ENCODE measurements at places on chromosomes 6 and 20.

DNA sequence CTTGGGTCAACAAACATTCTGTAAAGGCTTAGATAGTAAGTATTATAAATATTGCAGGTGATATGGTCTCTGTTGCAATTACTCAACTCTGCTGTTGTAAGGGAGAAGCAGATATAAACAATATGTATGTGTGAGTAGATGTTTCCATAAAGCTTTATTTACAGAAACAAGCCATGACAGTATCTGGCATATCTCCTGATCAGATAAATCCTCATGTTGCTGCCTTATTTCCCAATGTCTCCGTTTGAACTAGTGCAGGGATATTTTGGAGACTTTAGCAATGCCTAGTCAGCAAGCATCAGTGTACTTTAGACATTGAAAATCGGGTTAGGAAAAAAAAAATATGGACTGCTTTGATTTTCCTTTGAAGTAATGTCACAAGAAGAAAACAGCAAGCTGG lies 96.1 kb downstream of the LAMA2 start:
- DNase-seq = no peak

DNA sequence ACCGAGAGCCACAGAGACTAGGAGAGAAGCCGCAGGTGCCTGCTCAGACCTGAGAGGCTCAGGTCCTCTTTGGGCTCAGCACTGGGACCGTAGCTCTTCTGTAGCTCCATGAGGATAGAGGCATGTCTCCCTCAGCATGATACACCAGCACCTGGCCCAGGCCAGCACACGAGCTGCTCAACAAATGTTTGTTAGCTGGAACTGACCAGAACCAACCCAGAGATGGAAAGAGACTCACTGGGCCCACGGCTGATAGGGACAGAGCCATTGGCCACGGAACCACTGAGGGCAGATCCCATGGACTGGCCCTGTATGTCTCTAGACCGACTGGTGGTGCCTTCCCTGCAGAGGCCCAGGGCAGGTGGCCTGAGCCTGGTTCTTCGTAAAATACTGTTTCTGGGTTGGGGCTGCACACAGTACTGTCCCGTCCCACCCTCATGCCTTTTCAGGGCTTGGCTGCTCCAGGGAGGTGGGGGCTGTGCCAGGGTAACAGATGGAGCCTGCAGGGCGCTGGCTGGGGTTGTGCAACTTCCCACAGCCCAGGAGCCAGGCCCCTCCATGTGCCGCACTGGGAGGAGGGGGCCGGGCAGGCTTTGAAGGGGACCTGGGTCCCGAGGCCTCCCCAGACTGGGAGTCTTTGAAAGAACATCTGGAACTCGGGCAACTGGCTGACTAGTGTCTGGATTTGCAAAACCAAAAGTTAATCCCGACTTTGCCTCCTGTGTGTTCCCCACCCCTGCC lies 5.2 kb downstream of the C20orf204 start:
- DNase-seq = no peak

GRCh38 chr6:109103942-109104341 lies 8.6 kb downstream of the CEP57L1 start:
- DNase-seq = no peak

DNA sequence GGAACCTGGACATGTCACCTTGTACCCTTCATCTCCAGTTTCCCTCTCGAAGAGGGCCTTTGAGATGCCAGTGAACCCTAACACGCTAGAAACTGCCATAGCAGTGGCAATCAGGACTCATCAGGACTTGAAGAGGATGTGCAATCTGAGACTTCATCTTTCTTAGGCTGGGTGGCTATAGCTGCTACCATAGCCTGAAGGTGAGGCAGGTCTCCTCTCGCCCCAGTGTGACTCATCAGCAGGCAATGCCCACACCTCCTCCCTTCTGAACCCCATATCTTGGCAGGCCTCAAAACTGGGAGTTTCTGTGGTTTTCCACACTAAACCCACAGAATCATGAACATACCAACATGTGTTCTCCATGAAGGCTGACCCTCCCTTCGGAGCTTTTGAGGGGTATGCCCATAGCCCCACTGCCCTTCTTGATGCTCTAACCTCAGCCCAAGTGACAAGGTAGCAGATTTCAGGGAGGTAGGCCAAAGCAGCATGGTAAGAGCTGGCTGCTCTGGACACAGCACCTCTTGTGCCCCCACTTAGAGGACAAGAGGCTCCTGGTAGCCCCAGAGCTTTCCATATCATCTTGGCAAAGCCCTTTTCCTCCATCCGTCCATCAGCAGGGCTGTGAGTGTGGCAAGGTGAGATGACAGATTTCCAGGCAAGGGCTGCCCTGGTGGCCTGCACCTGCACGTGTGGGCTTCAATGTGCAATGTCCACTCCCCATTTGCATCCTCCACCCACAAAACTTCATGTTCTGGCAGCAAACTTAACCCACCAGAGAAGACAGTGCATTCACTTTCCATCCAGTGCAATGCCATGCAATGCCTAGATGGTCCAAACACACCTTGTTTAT lies 2.6 kb downstream of the BLCAP start:
- no peak for DNase-seq

DNA sequence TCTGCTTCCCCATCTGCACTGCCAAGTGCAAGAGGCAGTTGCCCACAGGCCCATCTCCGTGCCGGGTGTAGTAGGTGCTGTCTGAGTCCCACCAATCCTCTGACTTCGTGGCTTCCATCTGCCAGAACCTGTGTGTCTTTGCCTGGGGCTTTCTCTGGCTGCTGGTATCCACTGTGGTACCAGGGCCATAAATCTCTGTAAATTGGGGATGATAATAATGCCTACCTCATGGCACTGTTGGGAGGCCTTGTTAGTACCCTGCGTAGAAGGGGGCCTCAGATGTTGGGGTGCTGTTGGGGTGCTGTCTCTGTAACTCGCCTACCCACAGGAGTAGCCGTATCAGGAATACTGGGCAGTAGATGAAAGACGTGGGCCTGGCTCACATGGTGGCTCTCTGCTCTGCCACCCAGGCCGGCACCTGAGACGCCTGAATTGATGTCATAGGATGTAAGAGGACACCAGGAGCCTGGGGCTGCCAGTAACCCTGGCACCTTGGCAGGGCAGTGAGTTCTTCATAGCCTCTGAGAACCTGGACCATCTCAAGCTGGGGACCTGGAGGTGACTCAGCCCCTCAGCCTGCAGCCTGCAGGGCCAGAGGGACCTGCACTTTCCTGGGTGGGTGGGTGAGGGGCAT lies 94.1 kb upstream of the RNF24 start:
- DNase-seq = no peak

DNA sequence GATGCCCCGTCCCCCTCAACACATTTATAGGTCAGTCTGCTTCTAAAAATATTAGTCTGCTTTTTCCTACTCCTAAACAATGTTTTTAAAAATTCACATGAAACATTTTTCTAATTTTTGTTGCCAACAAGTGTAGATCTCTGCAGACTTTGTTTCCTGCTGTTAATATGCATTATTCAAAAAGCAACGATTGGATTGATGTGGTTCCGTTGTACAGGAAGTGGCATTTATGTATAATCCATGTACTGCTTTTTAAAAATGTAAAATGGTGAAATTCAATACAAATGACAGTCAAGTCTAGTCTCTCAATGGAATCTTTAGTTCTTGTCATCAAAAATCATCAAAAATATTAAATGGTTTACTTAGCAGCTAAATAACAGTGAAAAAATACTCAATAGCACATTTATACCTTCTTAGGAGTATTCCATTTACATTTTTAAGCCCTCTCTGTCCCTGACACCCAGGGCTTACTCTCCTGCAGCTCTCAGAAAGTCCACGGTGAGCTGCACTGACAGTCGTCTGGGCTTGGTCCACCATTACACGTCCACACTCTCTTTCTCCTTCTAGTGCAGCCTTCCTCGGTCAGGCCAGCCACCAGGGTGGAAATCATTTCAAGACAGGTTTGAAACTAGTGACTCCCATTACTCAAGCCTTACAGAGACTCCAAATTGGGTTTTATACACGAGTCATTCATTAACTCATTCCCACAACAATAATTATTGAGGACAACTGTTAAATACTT lies 211.5 kb downstream of the TMEM200A start:
- no peak for DNase-seq

DNA sequence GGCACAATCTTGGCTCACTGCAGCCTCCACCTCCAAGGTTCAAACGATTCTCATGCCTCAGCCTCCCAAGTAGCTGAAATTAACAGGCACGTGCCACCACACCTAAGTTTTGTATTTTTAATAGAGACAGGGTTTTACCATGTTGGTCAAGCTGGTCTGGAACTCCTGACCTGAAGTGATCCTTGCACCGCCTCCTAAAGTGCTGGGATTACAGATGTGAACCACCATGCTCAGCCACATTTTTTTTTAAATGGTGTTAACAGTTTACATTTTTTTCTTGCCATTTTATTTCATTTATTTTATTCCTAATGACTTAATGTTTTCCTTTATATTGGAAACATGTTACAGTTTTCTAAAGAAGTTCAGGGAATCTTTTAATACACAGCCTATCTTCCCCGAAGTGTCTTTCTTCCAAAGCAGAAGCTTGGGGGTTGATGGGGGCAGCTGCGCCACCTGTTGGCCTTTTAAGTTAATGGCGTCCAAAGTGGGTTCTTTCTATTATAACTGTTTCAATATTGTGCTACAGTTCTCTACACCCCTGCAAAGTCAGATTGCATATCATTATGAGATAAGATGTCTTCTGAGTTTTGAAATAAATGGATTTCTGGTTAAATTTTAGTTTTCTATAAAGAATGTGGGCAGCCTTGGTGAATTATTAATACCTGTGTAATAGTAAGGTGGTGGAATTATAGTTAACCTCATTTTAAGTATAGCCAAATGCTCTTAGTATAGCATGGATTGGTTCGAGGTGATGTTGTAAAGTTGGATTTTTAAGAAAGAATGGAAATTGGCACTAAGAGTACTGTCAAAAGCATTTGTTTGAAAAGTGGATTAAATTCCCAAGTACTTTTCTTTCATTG lies 42.0 kb upstream of the PLCG1 start:
- no peak for DNase-seq

DNA sequence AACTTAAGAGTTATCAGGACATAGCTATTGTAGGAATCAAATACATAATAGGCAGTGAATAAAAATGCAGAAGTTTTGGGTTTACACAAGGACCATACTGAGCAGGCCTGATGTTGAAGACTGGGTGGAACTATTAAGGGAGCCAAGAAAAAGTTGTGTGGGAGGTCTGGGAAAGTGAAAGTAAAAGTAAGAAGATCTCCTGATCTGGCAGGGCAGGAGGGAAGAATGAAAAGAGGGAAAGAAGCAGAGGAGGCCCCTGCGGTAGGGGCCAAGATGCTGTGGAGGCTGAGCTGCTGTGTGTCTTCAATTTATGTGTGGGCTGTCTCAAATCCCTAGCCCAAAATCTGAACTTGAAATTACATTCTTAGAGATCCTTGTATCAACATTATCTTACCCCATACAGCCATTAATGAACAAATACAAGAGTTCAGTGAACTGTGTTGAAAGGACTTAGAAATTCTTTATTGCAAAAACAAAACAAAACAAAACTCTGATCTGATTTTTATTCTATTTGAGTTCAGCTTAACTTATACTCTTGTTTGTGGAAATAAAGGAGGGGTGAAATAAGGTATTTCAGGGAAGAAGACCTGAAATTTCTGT lies 1183.8 kb downstream of the HACE1 start:
- DNase-seq = no peak

GRCh38 chr20:31691646-31692275 lies 30.9 kb downstream of the BCL2L1 start:
- no peak for DNase-seq

DNA sequence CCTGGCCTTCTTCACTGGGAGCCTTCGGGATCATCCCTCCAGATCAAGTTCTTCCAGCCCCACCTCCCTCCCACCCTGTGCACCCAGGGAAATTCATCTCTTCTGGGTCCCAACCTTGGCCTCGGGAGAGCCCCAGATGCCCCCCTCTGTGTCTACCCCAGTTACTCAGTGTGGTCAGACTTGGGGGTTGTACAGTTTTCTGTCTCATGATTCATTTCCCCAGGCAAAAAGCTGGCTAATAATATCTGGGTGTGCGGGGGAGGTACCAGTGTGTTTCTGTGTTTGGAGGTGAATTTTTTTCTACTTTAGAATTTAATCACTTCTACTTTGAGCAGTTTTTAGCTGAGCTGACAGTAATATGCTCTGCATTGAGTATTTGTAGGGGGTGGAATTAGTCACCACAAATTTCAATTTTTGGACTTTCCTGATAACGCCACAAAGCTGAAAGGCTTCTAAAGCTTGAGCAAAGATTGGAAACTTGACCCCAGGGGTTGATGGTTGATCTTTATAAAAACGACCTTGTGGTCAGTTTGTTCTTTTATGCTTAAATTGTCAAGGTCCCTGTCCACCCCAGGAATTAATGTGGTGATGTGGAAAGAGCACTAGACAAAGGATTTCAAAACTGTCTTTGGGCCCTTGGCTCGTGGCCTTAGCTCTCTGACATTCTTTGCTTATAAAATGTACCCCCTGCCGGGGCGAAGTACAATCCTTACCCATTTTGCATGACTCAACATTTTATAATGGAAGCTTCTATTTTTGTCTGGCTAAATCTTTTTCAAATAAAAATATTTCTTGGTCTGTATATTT lies 284.7 kb upstream of the TAB2 start:
- no peak for DNase-seq

- no peak for DNase-seq
Observed at GRCh38 chr20:42576167-42576566, 613.5 kb downstream of the PTPRT start.

GRCh38 chr6:84912472-84913322 lies 148.3 kb upstream of the TBX18 start:
- no peak for DNase-seq

DNA sequence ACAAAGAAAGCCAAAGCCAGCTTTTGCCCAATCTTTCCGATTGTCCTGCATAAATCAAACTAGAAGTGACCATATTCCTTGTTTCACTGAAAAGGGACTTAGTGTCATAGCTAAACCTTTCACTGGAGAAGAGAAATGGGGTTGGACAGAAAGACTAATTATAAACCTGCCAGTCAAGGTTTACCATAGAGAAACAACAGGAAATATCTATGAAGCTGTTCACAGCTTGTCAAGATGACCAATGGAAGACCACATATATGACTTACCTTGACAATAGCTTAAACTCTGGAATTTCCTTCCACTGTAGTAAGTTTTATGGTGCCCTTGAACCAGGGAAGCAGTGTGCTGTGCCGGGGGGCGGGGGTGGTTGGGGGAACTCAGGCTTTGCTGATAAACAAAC lies 107.7 kb upstream of the PHACTR1 start:
- DNase-seq = no peak

DNA sequence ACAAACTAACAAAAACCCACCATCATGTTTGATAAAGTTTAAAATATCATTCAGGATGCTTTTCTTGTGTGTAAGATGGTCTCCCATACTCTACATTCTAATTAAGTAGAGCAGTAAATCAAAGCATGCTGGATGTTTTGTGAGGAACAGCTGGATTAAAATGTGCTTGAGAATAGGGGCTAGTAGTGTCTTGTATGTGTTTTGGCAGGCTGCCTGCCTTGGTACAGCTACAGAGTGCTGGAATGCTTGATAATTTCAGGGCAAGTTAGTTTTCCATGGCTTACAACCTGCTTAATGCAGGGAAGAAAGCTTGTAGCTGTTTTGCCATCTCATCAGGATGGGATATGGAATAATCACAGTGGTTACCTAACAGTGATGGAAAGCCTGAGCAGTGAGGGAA lies 636.6 kb upstream of the MMS22L start:
- DNase-seq = no peak

DNA sequence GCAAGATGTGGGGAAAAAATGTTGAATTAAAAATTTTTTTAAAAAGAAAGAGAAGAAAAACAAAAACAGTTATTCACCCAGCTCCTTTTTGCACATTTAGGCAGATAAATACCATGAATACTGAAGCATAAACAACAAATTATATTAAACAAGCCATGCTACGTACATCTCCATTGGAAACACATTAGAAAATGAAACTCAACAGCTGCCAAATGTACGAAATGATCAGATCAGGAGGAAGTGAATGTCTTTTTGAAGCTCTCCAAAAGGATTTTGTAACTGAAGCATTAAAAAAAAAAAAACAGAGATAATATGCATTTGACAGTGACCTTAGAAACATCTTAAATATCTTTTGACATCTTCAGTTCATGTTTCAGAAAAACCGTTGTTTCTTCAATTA lies 56.7 kb downstream of the CD83 start:
- DNase-seq = no peak

Measured in thoracic aorta (tissue), 2 donors.